ENCODE measurements at places on chromosomes 4 and X.

DNA sequence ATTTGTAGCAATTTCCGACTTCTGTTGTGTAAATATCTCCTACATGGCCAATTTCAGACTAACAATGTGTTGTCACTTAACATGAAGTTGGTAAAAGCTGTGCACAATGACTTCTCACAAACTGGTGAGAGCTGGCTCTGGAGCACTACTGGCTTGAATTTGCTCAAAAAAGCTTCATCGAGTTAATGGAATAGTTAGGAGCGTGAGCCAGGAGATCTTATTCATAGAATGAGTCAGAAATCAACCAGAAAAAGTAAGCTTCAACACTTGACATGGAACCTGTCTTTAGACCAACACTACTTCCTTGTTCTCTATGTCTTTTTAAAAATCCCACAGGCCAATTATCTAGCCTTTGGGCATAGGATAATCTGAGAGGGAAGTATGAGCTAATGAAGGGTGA is 7.9 kb upstream of the CHRDL1 start:
- no peak for DNase-seq

DNA sequence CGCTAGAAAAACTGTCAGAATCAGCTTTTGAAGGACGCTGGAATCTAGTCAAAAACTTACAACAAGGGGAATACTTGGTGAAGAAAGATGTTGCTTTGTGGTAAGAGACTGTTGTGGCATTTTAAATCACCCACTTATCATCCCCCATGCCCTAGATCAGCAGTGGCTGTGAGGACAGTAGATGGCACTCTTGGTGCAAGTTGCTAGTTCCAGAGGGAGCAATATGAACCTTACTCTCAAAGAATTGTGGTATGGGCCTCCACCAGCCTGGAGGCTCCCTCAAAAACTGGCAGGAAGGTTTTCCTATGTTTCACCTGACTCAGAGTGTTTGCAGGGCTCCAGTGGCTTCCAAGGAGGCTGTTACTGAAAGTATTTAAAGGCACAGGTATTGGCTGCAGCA is 37.7 kb upstream of the SLC16A2 start:
- peak; percentile 69 for DNase-seq

DNA sequence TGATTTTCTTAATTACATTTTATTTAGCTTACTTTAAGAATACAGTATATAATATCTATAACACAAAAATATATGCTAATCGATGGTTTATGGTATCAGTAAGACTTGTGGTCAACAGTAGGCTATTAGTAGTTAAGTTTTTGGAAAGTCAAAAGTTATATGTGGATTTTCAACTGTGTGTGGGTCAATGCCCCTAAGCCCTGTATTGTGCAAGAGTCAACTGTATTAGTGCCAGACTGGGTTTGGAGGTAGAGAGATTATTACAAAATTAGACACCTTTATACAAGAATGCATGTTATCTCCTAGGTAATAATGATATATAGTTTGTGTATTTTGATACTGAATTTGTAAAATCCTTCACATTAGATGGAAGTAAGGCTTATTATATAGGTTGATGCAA is 100.3 kb upstream of the PRR32 start:
- no peak for DNase-seq

DNA sequence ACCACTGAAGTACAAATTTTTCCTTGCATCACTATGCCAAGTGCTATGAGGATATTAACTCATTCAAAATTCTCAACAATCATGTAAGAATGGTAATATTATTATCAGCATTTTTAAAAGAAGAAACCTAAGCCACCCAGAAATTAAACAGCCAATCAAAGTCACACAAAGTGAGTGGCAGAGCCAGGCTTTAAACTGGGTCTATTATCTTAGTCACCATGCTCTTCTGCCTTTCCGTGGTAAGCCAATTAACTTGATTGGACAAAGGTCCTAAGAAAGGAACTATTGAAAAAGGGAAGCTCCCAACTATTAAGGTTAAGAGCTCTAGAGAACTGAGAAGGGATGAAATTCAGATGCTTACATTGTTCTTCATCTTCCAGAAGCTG is 111.5 kb downstream of the ASB9 start:
- no peak for DNase-seq

- DNase-seq = peak; percentile 76
Observed at GRCh38 chrX:103423955-103424638, 47.8 kb downstream of the BEX3 start.

- DNase-seq = no peak
Observed at GRCh38 chr4:76206222-76206942, 7.2 kb downstream of the SCARB2 start.

GRCh38 chr4:150886597-150886996 is 128.5 kb downstream of the LRBA start:
- DNase-seq = no peak

GRCh38 chr4:56648021-56648823 is 32.9 kb downstream of the HOPX start:
- DNase-seq = no peak

- no peak for DNase-seq
Observed at GRCh38 chr4:98624642-98625041, 33.8 kb downstream of the TSPAN5 start.

DNA sequence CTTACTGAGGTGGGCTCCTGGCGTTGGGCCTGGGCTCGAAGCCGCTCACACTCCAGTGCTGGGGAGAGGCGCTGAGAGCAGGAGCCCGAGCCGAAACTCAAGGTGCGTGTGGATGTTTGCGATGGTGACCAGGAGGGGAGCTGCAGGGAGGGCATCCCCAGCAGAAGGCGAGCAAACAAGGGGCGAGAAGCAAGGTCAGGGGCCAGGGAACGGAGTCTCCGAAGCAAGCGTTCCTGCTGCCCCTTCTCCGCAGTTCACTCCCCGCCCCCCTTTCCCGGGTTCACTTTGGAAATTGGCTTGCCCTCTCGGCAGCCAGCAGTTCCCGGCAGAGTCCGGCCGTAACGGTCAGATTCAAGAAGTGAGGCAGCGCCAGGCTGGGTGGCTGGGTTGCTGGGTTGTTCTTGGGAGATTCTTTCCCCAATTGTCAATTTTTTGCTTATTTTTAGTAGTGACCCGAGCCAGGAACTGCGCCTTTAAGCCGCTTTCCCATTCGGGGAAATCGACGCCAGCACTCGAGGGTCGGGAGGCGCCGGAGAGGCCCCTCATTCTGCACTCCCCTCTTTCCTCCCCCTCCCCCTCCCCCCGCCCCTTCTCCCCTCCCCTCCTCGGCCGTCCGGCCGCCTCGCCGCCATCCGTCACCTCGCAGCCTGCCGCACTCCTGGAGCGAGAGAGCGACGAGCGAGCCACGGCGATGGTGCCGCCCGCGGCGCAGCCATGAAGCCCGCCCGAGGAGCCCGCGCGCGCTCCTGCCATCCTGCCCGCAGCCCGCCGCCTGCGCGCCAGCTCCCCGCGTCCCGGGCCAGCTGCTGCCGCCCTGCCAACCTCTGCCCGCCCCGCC is at the start of gene FRMPD3:
Gene FRMPD3, plus strand, starts transcription at position 655 of the 838 bp plus-strand sequence. CDS start 76,937 bp downstream, outside the sequence.
- DNase-seq = peak; percentile 77

DNA sequence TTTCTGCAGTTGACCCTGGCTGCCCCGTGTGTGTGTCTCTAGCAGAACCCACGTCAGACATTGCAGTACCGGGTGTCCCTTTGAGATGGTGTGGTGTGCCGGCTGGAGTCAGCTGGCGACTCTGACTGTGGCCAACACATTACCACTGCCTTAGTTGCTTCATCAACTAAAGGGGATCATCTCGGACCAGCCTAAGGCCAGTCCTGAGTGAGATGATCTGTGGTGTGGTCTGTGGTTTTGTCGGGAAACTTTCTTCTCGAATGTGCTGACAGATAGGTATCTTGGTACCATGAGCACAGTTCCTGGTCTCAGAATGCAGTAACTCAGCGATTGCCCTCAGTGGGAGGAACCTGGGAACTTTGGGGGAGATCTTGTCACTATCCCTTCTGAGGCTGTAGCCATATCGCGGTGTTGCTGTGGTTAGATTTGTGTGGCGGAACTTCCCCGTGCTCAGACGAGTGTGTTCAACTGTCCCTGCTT is 15.8 kb downstream of the TBC1D14 start:
- DNase-seq = no peak

GRCh38 chrX:119273420-119274192 is 37.5 kb downstream of the PGRMC1 start:
- peak; percentile 97 for DNase-seq

DNA sequence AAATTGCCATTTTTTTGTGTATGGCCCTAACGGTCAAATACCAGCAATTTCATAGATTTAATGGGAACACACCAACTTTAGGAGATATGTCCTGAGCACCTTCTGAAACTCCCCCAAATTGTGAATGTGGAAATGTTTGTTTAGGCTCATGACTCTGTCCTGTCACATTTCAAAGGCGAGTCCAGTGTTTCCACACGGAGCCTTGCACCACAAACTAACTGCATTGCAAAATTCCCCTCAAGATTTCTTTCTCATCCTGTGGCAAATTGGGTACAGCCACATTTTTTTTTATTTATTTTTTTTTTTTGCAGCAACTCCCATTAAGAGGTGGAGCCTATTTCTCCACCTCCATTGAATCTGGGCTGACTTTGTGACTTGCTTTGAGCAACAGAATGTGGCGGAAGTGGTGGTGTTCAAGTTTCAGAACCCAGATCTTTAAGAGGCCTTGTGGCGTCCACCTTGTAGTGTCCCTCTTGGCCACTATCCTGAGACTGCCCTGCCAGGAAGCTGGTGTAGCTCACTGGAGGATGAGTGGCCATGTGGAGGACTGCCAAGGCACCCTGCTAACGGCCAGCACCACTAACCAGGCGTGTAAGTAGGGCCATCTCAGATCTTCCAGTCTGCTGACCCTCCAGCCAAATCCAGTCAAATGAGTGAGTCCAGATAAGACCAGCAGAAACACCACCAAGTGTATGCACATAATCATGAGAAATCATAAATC is 172.4 kb upstream of the SCML1 start:
- no peak for DNase-seq

- DNase-seq = peak; percentile 60
Observed at GRCh38 chr4:41882625-41883347, 52.4 kb upstream of the TMEM33 start.

- DNase-seq = no peak
Observed at GRCh38 chr4:106315476-106315967, 487 bp downstream of the TBCK start.

- no peak for DNase-seq
Observed at GRCh38 chr4:113636877-113637276, 124.7 kb downstream of the CAMK2D start.

GRCh38 chr4:105145903-105146275 is 787 bp upstream of the TET2 start:
- peak; percentile 53 for DNase-seq

DNA sequence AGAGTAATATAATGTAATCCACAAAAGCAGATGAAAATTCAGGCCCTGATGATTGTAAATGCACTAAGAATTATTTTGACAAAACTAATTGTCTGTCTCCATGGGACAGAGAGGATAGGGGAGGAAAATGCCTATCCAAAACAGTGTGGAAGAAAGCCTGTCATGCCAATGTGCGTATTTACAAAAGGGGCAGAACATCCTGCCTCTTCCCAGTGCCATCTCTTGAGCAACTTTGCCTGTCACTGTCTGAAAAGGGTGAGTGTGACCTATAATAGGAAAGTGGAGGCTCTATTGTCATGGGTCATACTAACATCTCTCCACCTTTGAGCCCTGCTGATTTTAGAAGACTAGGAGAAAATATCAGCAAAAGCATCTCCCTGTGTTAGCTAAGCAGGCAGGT is 264.1 kb downstream of the UNC5C start:
- no peak for DNase-seq

DNA sequence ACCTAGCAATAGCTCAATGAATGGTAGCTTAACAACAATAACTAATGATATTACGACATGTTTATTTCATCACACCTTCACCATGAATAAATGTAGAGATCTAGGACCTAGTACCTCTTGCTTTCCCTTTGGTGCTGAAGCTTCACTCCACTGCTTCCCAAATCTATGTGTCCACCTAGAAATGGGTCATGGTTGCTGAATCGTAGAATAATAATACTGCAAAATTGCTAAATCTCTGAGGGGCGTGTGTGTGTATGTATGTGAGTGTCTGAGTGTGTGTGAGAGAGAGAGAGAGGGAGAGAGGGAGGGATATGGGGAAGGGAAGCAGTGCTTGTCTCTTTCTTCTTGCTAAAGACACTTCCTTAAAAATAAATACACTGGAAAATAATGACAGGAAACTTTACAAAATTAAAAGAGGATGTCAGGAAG is 109.3 kb upstream of the BMP2K start:
- no peak for DNase-seq

- no peak for DNase-seq
Observed at GRCh38 chr4:89290727-89291516, 16.7 kb downstream of the GPRIN3 start.

DNA sequence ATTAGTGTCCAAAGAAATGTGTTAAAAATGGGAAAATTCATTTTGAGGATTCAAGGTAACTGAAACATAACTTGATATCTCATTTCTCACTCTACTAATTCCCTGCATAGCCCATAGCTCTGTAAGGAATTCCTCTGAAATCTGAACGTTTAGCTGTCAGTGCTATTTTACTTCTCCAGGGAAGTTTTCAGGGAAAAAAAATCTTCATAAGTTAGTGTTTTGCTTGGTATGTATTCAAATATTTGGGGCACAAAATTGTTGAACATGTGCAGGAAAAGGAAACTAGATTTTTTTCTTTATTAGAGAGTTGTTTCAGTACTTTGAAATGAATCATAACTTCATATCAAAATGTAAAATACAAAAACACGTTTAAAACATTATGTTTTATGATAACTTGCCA is 891.4 kb downstream of the CENPC start:
- DNase-seq = no peak

GRCh38 chrX:63652086-63652765 is 132.8 kb downstream of the ARHGEF9 start:
- DNase-seq = no peak

GRCh38 chrX:146054311-146054710 is 236.7 kb downstream of the SLITRK2 start:
- no peak for DNase-seq

DNA sequence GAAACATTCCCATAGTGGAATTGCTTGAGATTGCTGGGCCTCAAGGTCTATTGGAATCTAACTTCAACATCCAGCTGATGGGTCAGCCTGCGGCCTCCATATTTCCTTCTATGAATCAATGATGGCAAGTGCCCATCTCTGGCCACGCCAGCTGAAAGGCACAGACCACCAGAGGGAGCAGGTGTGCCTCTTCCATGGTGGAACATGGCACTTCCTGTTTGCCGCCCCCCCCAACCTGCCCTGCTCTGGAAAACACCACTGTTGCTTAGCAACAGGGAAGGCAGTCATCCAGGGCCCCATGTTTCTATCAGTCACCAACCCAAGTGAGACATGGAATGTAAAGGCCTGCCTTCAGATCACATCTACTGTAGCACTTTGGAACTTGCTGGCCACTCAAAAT is 11.6 kb downstream of the PAGE4 start:
- peak; percentile 87 for DNase-seq

- peak; percentile 44 for DNase-seq
Observed at GRCh38 chr4:88818631-88819470, 121.2 kb upstream of the NAP1L5 start.

DNA sequence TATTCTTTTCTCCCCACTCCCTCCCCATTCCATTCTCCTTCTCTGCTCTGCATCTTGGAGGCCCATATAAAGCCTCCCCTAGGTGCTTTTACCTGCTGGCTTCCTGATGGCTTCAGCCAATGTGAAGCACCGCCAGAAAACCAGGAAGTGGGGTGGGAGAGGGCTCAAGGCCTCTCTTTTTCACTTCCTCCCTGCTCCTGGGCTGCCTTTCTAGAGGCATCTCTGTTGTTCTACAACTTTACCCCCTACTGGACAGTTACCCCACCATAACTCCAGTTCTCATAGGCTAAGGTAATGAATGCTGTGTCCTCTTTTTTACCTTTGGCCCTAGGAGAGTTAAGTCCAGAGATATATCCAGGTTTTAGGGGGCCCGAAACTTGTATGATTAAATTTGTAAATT is 62.4 kb upstream of the PPARGC1A start:
- no peak for DNase-seq

Data from ELF-1 (cell line).